ENCODE measurements at places on chromosomes 5 and 9.

GRCh38 chr5:10384483-10384882 lies 31.0 kb downstream of the MARCHF6 start:
- no peak for DNase-seq

GRCh38 chr5:73151766-73152410 lies 21.1 kb upstream of the TMEM174 start:
- no peak for DNase-seq

DNA sequence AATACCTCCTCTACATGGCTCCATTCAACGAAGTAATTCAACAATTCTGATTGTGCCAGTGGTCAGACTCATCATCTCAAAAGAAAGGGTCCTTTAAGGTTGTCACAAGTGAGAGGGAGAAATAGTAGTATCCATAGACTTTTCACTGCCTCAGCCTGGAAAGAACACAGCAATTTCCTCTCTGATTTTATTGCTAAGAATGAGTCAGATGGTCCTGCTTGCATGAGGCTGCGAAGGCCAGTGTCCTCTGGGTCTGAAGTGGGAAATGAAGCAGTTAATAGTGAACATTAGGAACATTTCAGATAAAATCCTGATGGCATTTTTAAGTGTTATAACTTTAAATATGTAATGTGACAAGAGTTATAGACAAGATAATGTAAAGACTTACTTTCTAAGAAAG lies 979.0 kb downstream of the EFNA5 start:
- DNase-seq: no peak

GRCh38 chr9:74095925-74096324 lies 401.2 kb upstream of the RORB start:
- no peak for DNase-seq

DNA sequence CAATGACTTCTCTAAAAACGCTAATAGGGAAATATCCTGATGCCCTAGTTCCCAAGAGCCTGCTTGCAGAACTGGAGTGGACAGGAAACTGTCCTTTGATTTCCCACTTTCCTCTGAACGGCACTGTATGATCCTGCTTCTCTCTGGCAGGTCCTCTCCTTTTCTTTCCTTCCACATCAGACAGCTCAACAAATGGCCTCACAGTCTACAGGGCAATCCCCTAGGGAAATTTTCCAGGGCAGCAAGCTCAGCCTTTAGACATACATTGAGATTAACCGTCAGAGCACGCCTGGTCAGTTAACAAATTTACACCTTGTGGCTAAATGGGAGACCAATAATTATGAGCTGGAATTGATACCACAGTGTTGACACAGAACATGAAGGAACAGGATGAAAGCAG lies 164.9 kb downstream of the SLC24A2 start:
- no peak for DNase-seq

- no peak for DNase-seq
Observed at GRCh38 chr9:34413231-34413852, 36.6 kb upstream of the MYORG start.

DNA sequence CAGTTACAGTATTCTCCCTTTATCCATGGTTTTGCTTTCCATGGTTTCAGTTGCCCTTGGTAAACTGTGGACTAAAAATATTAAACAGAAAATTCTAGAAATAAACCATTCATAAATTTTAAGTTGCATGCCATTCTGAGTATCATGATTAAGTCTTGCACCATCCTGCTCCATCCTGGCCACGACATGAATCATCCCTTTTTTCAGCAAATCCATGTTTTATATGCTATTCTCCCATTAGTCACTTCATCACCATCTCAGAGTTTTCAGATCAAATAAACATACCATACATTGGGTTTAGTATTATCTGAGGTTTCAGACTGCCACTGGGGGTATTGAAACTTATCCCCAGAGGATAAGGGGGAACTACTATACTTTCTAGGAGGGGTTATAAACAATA lies 234.4 kb upstream of the ATP10B start:
- no peak for DNase-seq

GRCh38 chr5:29811914-29812679 lies 1381.4 kb upstream of the CDH6 start:
- no peak for DNase-seq

- DNase-seq: no peak
Observed at GRCh38 chr5:171755354-171755821, 30.2 kb upstream of the SMIM23 start.

- DNase-seq: no peak
Observed at GRCh38 chr9:81814794-81815464, 113.3 kb upstream of the SPATA31D4 start.

DNA sequence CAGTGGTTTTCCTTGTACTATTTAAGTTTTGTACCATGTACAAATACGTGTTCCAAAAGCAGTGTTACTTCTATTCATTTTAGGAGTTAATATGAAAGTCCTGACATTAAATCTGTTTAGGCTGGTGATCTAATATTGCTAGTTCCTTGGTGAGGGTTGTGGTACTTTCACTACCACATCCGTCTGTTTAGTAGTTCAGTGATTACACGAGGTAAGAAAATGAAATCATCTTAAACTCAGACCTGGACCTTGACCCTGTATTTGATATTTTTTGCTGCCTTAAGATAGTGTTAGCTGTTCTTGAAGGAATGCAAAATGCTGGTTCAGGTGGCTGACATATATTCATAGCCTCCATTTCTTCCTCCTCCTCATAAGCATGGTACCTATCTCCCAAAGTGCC lies 50.3 kb downstream of the MTAP start:
- no peak for DNase-seq

GRCh38 chr9:91623004-91623403 lies 199.4 kb upstream of the NFIL3 start:
- no peak for DNase-seq

- no peak for DNase-seq
Observed at GRCh38 chr9:95061916-95062595, 255.5 kb downstream of the FANCC start.

DNA sequence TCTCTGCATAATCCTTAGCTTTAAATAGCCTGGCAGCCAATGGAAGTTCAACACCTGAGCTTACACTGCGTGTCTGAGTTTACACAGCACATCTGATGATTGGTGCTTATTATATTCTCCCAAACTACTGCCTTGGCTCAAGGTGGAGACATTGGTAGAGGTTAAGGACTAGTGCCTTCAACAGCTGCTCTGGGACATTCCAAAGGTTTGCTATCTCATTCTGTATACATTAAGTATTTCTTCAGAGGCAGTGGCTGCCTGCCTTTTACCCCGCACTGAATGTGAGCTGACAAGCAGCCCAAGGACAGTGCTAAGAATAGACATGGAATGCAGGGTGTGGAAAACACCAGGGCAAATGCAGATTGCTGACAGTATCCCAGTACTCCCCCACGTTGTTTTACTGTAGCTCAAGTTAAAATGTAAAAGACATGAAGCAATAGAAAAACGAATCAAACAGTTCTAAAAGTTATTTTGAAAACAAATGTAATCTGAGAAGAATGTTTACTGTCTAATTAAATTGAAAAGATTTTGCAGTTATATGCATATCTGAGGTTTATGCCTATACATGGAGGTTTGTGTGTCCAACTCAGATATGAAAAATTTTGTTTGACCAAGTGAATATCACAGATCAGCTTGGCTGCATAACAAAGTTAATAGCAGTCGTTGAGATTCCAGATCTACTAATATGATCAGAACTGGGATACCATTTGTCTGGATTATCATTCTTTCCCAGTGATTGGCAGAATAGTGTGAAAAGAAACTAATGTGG lies 1.8 kb downstream of the HSPB3 start:
- no peak for DNase-seq

GRCh38 chr9:123616707-123617106 lies 260.7 kb downstream of the CRB2 start:
- no peak for DNase-seq

DNA sequence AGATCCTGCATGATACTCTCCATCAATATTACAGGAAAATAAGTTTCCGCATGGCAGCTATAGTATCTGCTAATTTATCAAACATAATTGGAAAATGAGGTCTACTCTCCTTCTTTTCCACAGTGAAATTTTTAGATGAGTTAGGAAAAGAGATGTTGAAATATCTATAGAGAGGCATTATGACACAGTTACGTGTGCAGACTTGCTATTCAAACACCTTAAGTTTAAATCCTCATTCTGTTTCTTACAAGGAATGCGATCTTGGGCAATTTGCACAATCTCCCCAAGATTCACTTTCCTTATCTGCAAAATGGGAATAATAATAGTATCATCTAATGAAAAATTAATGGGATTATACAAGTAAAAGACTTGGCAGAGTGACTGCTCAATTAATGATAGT lies 91.7 kb upstream of the SLCO6A1 start:
- DNase-seq: no peak

- DNase-seq: no peak
Observed at GRCh38 chr9:68482548-68482947, 58.1 kb downstream of the TMEM252 start.

DNA sequence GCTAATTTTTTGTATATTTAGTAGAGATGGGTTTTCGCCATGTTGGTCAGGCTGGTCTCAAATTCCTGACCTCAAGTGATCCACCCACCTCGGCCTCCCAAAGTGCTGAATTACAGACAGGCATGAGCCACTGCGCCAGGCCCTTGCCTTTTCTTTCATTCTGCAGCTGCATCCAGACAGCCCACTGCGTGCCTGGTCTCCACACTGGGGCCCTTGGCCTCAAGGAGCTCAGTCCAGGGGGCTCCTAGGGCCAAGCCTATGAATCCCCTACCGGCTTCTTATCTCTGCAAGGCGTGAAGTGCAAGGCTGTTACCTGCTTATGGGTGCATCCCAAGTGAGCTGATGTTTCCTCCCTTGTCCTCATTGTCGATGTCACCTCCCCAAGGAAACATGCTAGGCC lies 78.8 kb downstream of the CSNK1A1 start:
- no peak for DNase-seq

GRCh38 chr9:4114569-4115505 lies 185.0 kb downstream of the GLIS3 start:
- no peak for DNase-seq

- no peak for DNase-seq
Observed at GRCh38 chr9:36929350-36929675, 104.8 kb downstream of the PAX5 start.

DNA sequence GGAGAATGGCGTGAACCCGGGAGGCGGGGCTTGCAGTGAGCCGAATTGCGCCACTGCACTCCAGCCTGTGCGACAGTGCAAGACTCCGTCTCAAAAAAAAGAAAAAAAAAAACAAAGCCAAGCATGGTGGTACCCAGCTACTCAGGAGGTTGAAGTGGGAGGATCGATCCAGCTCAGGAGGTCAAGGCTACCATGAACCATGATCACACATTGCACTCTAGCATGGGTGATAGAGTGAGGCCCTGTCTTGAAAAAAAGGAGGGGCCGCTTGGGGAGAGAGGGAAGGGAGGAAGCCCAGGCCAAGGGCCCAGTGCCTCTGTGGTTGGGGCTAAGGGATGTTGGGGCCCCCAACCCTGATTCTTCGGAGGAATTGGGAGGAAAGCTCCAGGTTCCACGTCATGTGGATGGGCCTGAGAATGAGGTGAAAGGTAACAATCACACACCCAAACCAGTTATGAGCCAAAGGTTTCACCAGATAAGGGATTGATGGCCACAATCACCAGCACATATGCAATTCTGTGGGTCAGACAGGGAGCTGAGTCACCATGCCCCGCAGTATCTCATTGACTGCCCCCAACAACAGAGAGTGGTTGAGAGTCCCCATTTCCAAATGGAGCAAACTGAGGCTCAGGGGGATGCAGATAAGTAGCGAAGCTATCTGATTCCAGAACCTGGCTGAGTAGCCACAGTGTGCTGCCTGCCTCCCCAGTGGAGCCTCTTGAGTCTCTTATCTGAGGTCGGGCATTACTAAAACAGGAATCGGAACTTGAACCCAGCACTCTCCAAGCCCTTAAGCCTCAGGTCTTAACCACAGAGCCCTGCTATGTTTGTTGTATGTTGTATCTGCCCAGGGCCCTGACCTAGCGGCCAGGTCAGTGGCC lies 20.5 kb downstream of the SWI5 start:
- DNase-seq: no peak

- DNase-seq: no peak
Observed at GRCh38 chr5:128596071-128596470, 58.0 kb upstream of the FBN2 start.

DNA sequence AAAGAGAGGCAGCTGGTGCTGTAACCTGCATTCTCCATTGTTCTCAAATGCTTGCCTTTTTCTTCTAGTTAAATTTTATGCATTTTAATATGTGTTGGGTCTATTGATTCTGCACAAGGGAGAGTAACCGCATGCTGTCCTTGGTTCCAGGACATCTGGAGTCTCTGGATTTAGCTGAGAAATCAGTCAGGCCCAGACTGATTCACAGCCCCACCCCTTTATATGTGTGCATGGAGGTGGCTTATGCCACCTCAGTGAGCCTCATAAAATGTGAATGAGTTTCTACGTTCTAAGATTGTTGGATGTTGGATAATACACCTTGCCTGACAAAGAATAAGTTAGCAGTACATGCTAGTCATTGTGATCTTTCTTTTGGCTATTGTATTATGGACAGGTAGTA lies 110.1 kb upstream of the PANK3 start:
- DNase-seq: no peak

GRCh38 chr5:32450952-32451351 lies 6.4 kb upstream of the ZFR start:
- DNase-seq: no peak

DNA sequence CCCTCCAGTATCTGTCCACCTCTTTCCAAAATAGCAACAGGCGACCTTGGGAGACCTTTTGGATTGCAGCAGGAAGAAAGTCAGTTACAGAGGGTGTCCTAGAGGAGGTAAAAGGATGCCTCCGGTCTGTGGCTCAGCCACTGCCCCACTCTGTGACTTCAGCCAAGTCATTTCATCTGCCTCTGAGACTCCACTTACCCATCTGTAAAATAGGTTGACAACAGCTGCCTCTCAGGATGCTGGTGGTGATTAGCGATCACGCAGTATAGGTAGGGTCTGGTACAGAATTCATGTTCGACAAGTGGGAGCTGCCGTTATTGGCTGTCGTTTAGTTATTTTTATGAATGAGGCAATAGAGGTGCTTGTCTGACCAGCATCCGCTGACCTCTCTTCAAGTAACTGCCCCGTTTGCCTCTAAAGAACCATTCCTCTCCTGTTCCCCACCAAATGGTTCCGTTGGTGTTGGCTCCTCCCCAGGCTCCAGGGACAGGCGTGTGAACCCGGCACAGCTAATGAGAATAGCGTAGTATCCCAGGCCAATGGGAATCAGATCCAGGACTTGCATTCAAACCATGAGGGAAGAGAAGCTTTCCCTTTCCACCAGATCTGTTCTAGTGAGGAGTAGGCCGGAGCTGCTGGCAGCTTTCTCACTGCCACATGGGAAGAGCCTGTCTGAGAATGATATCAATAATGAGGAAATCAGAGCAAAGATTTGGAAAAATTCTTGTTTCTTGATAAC lies 64.1 kb downstream of the SMIM23 start:
- DNase-seq: no peak

- no peak for DNase-seq
Observed at GRCh38 chr9:12908895-12909294, 134.1 kb downstream of the LURAP1L start.

DNA sequence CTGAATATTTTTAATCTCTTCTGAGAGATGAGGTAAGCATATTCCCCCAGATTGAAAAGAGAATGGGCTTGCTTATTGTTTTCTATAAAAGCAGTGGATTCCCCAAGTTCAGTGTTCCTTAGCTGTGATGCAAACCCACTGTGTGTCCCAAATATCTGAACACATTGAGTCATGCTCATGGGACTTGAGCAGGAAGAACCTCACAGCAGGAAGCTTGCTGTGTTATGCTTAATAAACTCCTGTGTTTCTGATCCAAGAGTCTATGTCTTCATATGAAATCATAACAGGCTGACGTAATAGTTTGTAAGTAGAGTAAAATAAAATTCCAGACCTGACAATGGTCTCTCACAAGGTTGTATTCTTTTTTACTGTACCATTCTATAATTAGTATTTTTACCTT lies 24.8 kb upstream of the LOX start:
- DNase-seq: no peak

GRCh38 chr5:168679515-168679920 lies 100.3 kb upstream of the PANK3 start:
- no peak for DNase-seq
